ENCODE measurements at places on chromosomes 2 and 18. TPM values are rescaled to one million over a fixed set of nuclear protein-coding genes. Genes with fewer than 3 reads are reported as not detected.
A peak's percentile ranks its signal among the peaks of the same experiment; 100 is the strongest.

The FBLN7 gene
- total RNA-seq: 2.2 TPM

The CREG2 gene
- total RNA-seq: 40.0 TPM

The PROM2 gene
- 77.8 TPM for total RNA-seq

The SLC4A5 gene
- total RNA-seq: 0.40 TPM

The TNS1 gene
- total RNA-seq: 1.5 TPM

The TLX2 gene
- 3.4 TPM for total RNA-seq

The CNDP1 gene
- total RNA-seq: not detected

The PAX8 gene
- 2.6 TPM for total RNA-seq

The RTP5 gene
- not detected for total RNA-seq

The CPSF3 gene
- total RNA-seq: 42.6 TPM

The HSBP1L1 gene
- 56.8 TPM for total RNA-seq

GRCh38 chr2:128738446-128739110, 419.9 kb upstream of the HS6ST1 start:
- no peak for DNase-seq

- DNase-seq: no peak
Measured at GRCh38 chr2:149125031-149125725, 86.7 kb downstream of the LYPD6B start.

GRCh38 chr2:239249776-239250175, 151.0 kb downstream of the HDAC4 start:
- no peak for DNase-seq

- no peak for DNase-seq
Measured at GRCh38 chr2:27251766-27252165, 11.1 kb downstream of the SLC30A3 start.

DNA sequence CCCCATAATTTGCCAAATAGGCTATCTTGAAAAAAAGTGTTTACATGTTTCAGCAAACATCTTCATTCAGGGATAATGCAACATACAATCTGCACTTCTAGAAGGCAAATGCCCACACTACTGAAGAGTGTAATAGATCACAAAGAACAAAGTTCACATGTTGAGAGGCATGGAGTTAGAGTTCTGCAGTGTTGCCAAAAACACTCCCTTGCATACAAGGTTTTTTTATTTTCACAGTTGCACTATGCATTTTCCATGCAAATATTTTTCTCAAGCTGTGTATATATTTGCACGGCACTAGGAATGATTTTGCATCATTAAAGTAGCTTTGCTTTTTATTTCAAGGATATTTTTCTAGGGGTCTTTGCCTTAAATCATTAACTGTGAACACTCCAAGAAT, 409.9 kb downstream of the THSD7B start:
- DNase-seq: no peak

DNA sequence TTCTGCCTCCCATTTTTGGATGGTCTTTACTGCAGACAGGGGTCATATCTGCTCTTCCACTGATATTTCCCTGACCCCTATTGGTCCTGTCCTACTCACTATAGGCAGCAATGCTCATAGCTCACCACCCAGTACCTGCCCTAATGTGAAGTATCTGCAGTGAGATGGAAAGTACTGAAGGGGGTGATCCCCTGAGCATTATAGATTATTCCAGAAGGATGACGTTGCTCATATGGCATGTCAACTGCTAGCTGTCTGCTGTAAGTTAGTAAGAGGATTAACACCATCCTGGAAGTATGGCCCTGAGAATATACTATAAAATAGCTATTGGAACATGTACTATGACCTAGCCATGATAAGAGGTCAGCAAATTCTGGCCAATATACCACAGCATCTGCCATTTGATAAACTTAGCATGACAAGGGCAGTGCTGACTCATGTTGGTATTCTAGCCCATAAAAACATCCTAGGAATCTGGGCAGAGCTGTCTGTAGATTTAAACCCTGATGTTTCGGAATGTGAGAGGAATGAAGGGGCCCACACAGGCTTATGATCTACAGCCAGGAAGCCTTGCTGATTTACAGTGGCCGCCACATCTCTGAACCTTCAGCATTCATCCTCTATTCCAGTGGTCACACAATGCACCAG, 451.4 kb downstream of the TNS1 start:
- peak; percentile 41 for DNase-seq

- no peak for DNase-seq
Measured at GRCh38 chr2:25053041-25053440, 11.2 kb downstream of the EFR3B start.

GRCh38 chr2:12051831-12052230, 305.4 kb downstream of the LPIN1 start:
- DNase-seq: peak; percentile 84

GRCh38 chr18:13370995-13371625, 152.6 kb downstream of the LDLRAD4 start:
- DNase-seq: no peak

- DNase-seq: peak; percentile 77
Measured at GRCh38 chr2:69253611-69254301, 133.3 kb downstream of the GFPT1 start.

DNA sequence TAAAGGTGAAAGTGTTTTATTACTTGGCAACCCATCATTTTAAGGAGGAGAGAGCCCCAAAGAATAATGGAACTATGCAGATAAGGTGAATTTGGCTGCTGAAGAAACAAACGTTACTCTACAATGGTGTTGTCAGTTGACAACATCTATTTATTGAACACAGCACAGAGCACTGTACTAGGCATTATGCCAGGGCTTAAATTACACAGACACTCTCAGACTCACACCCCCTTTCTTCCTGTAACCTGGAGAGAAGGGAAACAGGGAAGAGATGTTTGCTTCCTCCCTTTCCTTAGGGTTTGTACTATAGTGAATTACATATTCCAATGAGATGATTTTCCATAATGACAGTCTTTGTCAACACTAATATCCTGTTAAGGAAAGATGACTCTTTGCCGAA, 94.0 kb upstream of the ATP5MC3 start:
- DNase-seq: no peak

DNA sequence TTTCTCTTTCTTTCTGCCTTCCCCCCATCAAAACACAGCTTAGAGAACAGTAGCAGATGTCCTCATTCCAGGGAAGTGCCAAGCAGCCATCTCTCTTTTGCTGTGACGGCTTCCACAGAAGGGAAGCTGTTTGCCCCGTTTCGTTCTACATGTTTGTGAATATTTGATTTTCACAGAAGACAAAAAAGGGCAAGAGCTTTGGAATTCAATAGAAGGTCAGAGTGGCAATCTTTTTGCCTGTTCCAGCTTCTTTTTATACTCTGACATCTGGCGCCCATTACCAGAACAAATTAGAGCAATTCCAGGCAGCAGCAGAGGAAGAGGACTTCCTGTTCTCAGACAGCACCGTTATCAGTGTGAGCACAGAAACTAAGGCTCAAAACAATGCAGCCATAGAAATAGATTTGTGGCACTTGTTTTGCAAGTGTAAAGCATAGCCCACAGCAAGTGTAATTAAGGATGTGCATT, 79.0 kb upstream of the CDH19 start:
- DNase-seq: no peak

DNA sequence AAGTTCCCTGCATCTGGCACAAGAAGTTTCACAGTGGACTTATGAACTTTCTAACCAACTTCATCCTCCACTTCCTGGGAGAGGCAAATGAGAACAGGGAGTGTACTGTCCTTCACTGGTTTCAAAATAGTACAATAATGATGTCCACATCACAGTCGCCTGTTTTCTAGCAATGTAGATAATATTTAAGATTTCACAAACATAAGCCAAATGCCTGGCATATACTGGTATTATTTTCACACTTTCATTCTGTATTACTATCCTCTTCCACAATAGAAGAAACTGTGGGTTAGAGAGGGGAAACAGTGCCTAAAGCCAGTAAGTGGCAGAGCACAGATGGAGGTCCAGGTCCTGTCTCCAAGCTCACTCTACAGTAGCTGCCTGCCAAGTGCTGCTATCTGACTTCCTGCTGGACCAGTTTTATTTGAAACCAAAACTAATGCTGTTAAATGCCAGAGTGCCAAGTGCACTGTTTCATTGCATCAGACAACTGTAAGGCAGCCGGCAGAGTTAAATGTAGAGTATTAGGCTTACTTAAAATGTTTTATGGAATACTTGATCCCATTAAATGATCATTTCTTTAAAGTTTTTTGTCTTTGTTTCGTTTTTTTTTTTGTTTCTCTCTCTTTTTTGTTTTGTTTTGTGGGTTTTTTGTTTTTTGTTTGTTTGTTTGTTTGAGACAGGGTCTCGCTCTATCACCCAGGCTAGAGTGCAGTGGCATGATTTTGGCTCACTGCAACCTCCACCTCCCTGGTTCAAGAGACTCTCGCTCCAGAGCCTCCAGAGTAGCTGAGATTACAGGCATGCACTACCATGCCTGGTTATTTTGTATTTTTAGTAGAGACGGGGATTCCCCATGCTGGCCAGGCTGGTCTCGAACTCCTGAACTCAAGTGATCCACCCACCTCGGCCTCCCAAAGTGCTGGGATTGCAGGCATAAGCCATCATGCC, 15.1 kb downstream of the COBLL1 start:
- peak; percentile 65 for DNase-seq

GRCh38 chr18:8695932-8696517, 9.3 kb upstream of the MTCL1 start:
- no peak for DNase-seq

GRCh38 chr18:8766559-8767293, 61.4 kb downstream of the MTCL1 start:
- DNase-seq: no peak

- no peak for DNase-seq
Measured at GRCh38 chr2:229501051-229501794, 213.1 kb downstream of the DNER start.

DNA sequence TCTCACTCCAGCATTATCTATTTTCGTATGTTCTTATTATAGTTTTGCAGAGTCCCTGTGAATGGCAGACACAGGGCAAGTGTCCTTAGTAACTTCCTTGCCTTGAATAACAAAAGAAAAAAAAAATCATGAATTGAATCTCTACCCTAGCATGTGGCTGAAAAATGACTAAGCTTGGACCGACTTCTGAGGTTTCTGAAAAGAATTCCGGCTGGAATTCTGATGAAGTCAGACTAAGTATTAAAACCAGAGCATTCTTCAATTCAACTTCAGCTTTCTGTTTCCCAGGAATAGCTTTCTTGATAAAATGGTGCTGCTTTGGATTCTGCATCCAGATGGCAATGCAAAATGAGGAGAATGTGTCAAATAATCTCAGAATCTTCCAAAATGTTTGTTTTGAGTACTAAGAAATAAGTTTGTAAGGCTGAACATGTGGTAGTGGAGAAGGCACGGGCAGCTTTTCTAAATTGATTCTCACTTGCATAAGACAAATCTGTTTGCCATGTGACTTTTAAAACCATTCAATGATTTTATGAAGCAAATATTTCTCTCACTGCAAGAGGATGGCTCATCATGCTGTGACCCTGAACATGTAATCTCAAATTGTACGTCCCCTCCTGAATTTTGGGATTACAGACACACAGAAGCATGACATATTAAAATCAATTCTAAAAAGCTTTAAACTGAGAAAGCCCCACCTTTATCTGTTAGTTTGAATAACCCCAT, 1462.8 kb upstream of the LRRTM1 start:
- no peak for DNase-seq

- DNase-seq: no peak
Measured at GRCh38 chr2:23487735-23488492, 102.9 kb downstream of the KLHL29 start.

- no peak for DNase-seq
Measured at GRCh38 chr2:233105930-233106329, 45.8 kb downstream of the INPP5D start.

DNA sequence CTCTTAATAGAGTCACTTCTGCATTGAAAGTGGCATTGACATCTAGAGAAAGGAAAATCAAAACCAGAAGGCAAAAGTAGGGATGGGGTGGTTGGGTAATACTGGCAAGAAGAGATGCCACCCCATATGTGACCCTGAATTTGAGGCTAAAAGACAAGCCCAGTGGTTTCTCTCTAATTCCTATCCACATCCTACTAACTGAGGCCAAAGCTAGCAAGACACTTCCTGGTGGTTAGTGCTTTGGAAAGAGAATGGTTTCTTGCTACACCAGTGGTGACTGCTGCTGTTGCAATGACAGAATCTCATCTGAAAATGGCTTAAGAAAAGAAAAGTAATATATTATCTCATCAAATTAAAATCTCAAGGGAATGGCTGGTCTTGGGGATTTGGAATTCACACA, 640.6 kb downstream of the EPHA4 start:
- DNase-seq: no peak

Data from PC-3 (cell line).